HEK293T (cell line): ENCODE measurements at places on chromosomes 16 and 17.

GRCh38 chr16:89290887-89291286 is 73.4 kb downstream of the ZNF778 start:
- DNase-seq, result no peak

DNA sequence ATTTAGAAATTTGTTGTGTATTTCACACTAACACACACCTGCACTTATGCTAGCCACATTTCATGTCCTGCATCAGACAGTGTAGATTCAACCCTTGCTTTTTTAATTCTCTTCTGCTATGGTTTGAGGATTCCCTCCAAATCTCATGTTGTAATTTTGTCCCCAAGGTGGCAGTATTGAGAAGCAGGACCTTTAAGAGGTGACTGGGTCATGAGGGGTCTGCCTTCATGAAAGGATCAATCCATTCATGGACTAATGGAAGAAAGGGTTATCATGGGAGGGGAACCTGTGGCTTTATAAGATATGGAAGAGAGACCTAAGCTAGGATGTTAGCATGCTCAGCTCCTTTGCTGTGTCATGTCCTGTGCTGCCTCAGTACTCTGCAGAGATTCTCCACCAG is 1032.2 kb downstream of the CDH11 start:
- DNase-seq, result no peak

GRCh38 chr16:86577314-86577971 is 906 bp upstream of the FOXL1 start:
- DNase-seq, result no peak

- DNase-seq, result no peak
These were observed 16.4 kb downstream of the IGF2BP1 start for GRCh38 chr17:49013311-49014213.

GRCh38 chr17:65529761-65530522 is 31.5 kb downstream of the AXIN2 start:
- no peak for DNase-seq

DNA sequence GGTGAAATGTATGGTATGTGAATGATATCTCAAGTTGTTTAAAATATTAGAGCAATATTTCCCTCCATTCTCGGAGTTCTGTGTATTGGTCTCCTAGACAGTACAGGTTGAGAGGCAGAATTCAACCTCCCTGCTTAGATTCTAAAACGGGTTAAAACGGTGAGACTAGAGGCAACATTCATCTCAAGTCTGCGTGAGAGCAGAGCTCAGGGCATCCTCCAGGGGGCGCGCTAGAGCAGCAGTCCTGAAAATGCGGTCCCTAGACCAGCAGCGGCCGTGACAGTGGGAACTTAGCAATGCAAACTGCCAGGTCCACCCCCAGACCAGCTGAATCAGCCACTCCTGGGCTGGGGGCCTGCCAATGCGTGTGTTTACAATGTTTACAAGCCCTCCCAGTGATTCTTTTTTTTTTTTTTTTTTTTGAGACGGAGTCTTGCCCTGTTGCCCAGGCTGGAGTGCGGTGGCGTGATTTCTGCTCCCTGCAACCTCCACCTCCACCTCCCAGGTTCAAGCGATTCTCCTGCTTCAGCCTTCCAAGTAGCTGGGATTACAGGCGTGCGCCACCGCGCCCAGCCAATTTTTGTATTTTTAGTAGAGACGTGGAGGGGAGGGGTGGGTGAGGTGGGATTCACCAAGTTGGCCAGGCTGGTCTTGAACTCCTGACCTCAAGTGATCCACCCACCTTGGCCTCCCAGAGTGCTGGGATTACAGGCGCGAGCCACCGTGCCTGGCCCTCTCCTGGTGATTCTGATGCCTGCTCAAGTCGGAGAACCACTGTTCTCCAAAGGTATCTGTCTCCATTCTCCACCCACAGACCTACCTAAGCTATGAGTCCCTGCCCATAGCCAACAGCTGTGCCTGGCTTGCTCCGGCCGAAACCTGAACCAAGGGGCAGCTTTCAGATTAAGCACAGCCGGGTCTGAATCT is 24.2 kb downstream of the KLHL36 start:
- DNase-seq, result peak; percentile 89

- no peak for DNase-seq
These were observed 216.6 kb upstream of the CPHXL start for GRCh38 chr16:75942936-75943335.

DNA sequence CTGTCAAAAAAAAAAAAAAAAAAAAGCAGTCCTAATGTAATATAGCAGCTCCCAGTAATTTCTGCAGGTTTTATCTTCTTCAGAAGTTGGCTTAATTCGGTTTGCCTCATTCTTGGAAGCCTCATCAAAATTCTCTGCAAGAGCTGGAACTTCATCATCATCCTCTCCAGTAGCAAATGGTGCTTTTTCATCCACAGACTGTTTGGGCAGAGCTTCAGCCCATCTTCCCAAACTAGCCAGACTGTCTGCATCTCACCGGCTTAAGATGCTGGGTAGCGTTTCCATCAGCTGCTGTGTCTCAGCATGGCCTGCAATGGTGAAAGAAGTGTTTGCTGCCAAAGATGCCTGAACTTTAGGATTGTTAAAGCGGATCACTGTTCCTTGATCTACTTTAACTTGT is 112.6 kb downstream of the AIPL1 start:
- no peak for DNase-seq

- DNase-seq, result no peak
These were observed 2.8 kb downstream of the LLGL1 start for GRCh38 chr17:18228176-18228682.

GRCh38 chr16:22232277-22233036 is 26.4 kb downstream of the EEF2K start:
- peak; percentile 52 for DNase-seq

- DNase-seq, result no peak
These were observed 191.5 kb downstream of the FTO start for GRCh38 chr16:53895433-53895832.

DNA sequence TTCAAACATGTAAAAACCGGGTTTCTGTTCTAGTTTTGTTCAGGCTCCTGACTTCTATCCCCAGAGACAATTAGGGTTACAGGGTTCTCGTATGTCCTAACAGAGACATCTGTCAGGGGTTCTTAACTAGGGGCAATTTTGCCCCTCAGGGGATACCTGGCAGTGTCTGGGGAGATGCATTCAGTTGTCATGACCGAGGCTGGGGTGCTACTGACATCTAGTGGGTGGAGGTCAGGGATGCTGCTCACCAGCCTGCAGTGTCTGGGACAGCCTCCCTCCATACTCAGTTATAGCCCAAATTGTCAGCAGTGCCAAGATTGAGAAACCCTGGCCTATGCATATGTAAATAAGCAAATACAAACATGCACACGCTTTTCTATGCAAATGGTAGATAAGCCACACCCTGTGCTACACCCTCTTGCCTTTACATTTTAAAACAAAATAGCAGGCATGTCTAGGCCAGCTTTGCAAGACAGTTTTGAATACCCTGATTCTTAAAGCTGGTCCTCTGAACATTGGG is 37.4 kb downstream of the CLEC16A start:
- peak; percentile 32 for DNase-seq

DNA sequence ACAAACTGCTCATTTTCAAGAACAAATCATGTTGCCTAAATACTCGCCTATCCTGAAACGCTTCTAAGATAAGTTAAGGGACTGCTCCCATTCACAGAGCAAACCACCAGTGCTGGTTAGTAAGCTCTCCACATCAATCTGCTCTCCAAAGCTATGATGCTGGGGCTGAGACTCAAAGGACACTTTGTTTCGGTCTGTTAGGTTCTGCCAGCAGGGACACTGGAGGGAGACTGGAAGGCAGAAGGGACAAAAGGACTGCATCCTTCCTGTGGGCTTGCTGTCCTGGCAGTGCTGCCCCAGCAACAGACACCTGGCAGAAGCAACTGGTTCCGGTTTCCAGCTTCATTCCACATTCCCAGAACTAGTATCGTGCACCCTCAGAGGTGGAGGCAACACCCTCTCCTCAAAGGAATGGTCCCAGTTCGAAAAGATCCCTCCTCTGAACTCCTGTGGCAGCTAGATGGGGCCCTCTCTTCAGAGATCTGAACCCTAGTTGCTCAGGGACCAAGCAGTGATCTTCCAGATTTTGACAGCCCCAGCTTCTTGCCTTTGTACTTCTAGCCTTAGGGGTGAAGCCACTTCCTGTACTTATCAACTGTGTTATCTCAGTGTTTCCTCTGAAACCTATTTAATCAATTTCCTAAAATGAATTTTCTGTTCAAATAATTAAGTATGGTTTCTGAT is 73.4 kb upstream of the GSG1L start:
- DNase-seq, result no peak

GRCh38 chr16:52786091-52786490 is 239.1 kb upstream of the TOX3 start:
- no peak for DNase-seq

DNA sequence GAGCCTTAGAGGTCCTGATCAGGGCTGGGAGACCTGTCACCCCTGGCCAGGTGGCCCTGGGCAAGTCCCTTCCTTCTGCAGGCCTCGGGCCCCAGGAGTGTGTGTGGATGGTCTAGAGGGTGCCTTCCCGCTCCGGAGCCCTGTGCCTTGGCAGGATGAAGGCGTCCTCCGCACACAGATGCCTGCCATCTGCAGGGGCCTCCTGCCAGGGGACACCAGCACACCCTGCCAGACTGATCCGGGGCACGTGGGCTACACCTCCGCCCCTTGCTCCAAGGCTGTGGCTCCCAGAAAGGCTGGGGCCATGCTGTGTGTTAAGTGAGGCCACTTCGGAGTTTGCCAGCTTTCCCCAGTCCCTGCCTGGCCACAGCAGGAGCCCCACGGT is 30.7 kb downstream of the NPTX1 start:
- DNase-seq, result no peak

GRCh38 chr16:86575754-86576557 is 2.4 kb upstream of the FOXL1 start:
- peak; percentile 83 for DNase-seq

DNA sequence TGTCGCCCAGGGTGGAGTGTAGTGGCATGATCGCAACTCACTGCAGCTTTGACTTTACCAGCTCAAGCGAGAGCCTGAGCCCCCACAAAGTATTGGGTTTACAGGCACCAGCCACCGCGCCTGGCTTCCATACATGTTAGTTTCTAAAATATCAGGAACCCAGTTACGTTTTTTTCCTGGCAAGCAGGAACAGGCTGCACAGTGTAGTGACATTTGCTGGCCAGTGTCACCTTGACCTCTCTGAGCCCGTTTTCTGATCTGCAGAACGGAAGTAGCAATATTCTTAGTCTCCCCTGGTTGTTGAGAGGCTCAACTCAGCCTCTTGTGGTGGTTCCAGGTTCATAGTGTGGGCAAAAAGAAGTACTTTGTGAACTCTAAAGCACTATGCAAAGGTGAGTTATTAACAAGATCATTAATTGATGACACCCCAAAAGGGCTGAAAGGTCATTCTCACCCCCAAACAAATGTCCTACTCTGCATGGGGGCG is 15.6 kb downstream of the IGF2BP1 start:
- no peak for DNase-seq

GRCh38 chr17:40363111-40363827 is 1.3 kb downstream of the GJD3 start:
- DNase-seq, result no peak

- DNase-seq, result no peak
These were observed 136.7 kb upstream of the HS3ST2 start for GRCh38 chr16:22677024-22677830.

DNA sequence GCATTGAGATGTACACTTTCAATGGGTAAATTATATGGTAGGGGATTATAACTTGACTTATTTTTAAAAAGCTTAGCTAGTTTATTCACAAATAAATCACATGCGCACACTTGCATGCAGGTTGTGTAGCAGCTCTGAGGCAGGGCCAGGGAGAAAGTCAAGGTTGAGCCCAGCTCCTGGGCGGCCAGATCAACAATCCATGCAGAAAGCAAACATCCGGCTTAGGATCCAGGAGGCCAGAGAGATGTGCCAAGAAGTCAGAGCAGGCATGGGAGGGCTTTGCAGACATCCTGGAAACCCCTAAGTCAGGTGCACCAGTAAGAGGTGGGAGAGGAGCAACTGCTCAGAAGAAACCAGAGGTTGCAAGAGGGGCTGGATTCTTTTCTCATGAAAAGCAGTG is 186.5 kb downstream of the AXIN2 start:
- DNase-seq, result no peak

DNA sequence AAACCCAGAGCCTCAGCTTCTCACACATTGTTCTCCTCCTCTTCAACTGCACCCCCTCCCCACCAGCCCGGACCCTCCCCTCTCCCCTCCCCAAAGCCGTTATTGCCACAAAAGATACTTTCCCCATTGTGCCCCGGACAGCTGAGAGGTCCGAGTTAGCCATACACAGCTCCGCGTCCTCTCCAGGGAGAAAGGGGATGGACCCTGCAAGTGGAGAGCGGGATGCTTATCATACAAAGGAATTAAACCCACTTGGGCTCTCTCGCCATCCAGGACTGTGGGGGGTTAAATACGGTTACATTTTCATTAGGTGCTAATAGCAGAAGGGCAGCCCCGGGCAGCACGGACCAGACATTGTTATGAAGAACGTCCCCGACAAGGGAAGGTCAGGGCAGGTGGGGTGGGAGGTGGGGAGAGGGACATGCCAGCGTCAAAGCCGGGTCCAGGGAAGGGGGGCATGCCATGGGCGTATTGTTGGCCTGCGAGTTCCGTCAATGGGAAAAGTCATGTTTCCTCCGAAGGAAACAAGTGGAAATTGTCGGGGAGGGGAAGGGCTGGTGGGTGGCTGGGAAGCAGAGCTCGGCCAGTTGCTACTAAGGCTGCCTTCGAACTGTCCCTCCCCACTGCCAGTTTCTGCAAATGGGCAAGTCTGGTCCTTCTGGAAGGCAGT is 99.1 kb downstream of the SOX9 start:
- no peak for DNase-seq

DNA sequence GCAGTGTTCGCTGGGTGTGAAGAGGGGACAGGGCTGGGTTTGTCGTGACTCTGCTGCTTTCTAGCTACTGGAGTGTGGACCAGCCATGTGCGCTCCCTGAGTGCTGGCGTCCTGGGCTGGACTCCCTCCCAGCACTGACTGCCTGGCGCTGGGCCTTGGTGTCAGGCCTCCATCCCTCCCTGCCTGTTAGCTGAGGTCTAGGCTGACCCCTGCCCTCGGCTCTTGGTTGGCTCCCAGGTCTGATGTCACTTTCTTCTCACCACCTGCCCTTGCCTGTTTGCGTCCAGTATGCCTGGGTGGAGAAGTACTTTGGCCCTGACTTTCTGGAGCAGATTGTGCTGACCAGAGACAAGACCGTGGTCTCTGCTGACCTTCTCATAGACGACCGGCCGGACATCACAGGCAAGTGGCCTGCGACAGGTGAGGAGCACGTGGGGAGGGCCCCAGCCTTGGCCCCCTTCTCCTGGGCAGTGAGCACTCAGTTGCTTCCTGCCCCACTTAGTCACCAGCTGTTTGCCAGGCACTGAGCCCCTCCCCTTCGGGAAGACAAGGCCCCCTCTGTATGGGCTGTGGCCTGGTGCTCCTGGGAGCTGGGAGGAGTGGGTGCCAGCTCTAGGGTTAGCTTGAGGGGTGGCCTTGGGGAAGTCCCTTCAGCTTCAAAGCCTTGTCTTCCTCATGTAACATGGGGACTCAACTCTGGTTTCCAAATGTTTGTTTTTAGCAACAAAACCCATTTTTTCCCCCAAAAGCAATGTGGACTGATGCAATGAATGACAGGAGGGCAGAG is 41.5 kb downstream of the NT5M start:
- no peak for DNase-seq

- DNase-seq, result no peak
These were observed 28.1 kb downstream of the MYBBP1A start for GRCh38 chr17:4527134-4527533.

- no peak for DNase-seq
These were observed 22.6 kb upstream of the ANKFN1 start for GRCh38 chr17:56130631-56131030.
